ENCODE measurements at places on chromosomes 3 and 15.

DNA sequence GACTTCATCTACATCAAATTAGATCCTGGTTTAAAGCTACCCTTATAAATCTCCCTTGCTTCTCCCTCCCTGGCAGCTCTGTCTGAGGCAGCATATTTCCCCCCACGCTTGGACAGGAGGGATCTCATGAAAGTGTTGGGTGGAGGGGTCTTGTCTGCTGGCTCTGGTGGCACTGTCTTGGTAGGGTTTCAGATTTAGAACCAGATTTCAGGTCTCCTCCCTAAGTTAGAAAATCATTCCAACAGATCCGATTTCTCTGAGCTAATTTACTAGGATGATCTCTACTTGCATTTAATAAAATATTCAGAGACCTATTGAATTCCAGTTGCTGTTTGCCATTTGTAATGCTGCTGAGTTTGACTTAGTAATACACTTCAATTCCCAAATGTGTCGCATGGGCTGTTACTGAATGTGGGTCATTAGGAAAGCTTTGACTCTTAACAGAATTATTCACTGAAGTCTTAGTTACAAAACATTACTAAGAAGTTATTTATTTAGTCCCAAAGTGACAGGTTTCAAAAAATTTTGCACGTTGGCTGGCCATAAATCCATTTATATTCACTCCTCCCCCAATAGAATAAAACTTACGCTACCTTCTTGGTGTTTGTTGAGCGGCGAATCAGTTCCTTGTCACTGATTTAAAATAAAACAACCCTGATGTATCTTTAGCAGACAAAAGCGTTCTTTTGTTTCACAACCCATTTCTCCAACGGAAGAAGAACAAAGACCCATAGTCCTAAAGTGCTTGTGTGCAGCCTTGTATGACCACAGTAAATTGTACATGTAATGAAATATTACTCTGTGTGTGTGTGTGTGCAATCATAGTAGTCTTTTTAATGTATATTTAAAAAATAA lies 84.5 kb downstream of the TRAK1 start:
- DNase-seq: no peak

DNA sequence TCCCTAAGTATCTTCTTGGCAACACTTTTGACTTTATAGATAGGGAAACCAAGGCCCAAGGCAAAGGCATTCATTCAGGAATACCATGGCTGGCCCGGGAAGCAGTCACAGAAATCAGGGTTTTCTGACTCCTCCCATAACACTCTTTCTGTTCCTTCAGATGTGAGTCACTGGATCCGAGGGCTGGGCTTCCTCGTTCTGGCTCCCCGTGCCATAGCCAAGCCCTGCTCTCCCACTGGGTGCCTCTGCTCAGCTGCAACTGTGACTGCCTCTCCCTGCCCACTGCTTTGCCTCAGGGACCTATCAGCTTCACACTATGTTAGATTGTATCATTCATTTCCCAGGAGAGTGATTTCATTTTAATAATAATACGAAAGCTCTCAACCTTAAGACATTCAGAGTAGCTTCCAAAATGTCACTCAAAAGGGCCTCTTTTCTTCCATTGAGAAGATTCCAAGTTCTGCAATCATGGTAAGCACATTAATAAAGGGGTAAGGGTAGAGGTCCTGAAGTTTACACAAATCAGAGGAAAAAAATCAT lies 50.2 kb downstream of the GABRB3 start:
- DNase-seq: no peak

GRCh38 chr3:52050571-52050970 lies 5.8 kb downstream of the DUSP7 start:
- no peak for DNase-seq

DNA sequence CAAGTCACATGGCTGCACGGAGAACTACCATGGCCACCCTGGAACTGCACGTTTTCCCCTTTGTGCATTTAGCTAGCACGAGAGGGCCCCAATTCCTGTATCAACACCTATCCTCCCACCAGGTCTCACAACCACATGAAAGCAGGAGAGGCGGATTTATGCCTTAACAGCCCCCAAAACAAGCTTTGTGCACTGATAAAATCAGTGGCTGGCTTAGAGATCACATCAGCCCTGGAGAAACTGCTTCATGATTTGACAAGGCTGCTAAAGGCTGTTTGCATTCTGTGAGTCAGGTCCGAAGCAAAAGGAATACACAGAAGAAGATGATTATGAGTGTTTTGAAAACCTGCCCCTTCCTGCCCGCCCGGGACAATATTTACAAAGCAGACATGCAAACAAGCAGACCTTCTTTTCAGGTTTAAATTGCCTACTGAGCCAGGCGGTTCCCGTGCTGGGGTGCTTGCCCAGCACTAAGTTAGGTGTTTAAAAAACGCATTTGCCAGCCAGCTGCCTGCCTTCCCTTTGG lies 25.9 kb downstream of the CEMIP start:
- DNase-seq: no peak

DNA sequence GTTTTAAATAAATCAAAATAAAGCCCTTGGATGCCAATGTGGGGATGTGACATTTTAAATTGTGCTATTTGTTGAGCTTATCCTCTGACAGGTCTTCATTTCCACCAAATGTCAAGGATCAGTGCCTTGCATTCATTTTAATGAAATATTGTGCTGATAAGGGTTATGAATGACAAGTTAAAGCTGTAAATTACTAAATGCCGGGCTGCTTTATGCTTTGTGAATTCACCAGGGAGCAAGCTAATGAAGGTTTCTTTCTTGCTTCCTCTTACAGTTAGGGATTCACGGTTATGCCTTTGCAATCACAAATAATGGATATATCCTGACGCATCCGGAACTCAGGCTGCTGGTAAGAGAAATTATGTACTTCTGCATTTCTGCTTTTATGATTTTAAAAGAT lies 81.7 kb downstream of the LRTM1 start:
- DNase-seq: no peak

DNA sequence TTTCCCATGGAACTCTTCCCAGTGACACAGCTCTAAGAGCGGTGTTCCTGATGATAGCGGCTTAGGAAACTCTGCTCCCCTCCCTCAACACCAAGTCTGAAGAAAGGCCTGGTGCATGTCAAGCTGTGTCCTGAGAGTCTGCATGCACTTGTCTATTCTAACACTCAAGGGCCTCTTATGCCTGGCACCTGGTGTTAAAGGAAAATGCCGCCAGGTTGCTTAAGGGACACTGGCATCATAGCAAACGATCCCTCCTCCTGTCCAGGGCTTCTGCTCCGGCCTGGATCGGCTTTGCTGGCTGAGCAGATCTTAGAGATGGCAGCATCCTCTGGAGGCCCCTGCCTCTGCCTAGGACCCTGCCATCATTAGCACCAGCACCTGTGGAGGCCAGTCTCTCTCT lies 121.7 kb downstream of the MEGF11 start:
- DNase-seq: no peak

DNA sequence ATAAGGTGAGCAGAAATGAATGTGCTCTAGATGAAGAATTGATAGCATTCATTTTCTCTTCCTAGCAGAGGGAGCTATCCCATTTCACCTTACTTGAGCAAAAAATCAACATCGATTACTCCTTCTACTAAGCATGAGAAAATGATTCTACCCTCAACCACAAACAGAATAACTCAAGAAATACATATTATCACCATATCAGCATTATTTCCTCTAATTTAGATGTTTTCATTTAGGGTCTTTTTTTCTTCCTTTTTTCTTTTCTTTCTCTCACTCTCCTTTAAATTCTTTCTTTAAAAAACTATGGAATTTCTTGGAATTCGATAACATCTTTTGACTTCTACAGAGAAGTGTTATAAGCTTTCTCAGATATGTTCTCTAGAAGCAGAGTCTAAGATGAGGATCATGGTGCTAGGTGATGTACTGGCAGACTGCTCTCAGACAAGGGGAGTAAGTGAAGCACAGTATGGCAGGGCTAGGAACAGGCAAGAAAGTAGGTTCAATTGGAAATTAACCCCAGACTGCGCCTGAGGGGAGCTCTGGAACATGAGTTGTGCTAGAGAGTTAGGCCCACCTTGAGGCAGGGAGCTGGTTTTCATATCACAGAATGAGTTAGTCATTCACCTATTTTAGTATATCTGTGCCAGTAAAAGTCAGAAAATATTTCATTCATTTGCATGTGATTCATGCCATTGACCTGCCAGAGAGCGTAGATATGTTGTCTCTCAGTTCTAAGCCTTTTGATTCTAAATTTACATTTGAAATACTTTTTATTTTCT lies 279.2 kb upstream of the KCNH8 start:
- no peak for DNase-seq

DNA sequence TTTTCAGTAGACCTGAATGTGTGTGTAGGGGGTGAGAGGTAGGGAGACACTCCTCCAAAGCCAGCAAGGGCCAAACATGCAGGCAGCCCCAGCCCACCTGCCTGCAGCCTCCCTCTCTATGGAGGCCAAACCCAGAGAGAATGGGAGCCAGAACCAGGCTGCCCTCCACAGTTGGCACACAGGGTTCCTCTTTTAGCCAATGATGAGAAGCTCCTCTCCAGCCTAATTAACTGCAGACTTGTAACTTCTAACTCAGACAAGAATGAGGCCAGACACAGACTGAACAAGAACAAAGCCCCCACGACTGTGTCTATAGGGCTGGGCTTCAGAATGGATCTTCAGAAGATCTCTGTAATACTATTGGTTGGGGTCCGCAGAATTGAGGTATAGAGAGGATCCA lies 12.3 kb upstream of the TLE3 start:
- no peak for DNase-seq

- no peak for DNase-seq
Measured at GRCh38 chr3:73874606-73875369, 250.0 kb upstream of the PDZRN3 start.

DNA sequence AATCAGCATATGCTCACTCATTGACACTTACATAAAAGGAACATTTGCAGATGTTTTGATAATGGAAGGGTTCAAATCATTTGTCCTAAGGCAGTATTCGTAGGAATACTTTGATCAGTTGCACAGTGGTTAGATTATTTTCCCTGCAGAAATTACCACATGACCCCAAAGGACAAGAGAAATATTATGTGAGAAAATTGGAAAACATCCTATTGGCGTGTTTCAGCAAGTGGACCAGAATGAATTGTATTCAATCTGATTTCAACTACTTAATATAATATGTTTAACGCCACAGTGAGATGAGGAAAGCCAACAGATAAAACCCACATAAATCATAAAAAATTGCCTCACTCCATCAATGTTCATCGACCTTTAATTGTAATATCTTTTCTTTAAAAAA lies 195.0 kb upstream of the MDFIC2 start:
- no peak for DNase-seq

Measured in neural crest cell (in vitro differentiated cells).